ENCODE measurements at places on chromosomes 12 and 14. TPM values are rescaled to one million over a fixed set of nuclear protein-coding genes. Genes with fewer than 3 reads are reported as not detected.

DNA sequence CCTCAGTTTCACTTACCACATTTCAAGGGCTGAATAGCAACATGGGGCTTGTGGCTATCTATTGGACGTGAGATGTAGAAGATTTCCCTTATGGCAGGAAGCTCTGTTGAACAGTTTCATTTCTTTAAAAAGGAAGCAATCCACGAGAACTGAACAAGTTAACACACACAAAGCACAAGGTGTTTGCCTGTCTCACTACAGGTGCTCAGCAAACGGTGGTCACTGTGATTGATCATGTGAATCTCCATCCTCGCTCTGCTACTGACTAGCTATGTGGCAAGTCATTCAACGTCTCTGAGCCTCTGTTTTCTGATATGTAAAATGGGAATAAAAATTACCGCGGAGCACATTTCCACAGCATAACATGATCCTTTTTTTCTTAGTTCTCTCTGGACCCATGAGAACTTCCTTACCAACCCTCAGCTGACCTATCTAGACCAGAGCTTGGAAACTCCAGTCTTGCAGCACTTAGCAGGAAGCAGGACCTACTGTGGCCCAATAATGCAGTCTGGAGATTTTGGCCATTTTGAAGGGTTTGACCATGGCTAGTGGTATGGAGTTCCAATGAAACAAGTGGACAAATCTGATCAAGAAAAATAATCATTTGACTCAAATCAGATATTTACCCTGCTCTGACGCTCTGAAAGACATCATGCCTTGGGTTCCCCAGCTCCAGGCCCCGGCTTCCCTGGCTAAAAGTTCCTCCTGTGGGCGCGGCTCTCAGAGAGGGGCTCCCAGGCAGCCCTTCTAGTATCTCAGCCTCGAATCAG lies 278.8 kb downstream of the ZFP36L1 start:
- H3K27ac ChIP-seq: no peak overlapping the region
- no peaks in the 10 kb centered on the region for H3K36me3 ChIP-seq
- H3K4me1 ChIP-seq: peaks cover 65% of the 10 kb centered on the region
- DNase-seq: no peak
- no peaks in the 10 kb centered on the region for H3K27me3 ChIP-seq
- H3K4me3 ChIP-seq: no peak overlapping the region

Gene OR6C3
- not detected for total RNA-seq

Gene IL26
- total RNA-seq: not detected

- H3K4me1 ChIP-seq: no peaks in the 10 kb centered on the region
- H3K27ac ChIP-seq: no peak overlapping the region
- H3K4me3 ChIP-seq: no peak overlapping the region
- no peaks in the 10 kb centered on the region for H3K36me3 ChIP-seq
- no peak for DNase-seq
Observed at GRCh38 chr12:123054371-123054770, 73.9 kb downstream of the ARL6IP4 start.

Gene ARHGEF25
- 10.9 TPM for total RNA-seq

DNA sequence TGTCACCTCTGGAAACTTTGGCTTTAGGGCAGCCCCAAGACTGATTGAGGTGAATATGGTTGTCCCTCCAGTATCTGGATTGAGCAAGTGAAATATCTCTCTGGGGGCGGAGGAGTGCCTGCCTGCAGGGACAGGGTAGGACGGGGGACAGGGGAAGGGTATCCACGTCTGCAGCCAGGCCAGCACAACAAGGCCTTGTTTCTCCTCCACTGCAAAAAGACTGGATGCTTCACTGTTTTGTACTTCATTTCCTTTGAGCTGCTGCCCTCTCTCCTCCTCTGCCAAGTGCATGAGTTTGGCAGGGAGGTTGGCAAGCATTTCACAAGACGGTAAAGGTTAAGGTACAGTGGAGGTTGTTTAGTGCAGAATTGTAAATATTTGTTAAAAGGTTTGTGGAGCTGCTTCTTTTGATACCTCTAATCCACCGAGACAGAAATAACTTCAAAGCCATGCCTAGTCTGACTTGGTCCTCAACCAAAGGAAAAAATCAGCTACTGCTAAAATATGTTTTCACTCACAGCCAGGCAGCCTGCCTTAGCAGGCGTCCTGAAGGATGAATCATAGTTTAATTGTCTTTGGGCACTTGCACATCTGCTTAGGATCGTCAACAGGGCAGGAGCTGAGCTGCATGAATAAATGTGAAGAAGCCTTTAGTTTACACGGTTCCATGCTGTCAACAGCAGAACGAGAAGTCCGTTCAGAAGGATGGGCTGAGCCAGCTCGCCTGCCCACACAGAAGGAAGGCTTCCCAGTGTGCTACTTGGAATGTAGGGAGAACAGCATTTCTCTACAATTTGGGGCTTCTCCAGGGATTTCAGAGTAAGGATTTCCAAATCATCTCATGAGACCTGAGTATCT lies 269.7 kb downstream of the TTC6 start:
- no peaks in the 10 kb centered on the region for H3K36me3 ChIP-seq
- H3K4me1 ChIP-seq: no peaks in the 10 kb centered on the region
- H3K27me3 ChIP-seq: no peaks in the 10 kb centered on the region
- no peak for DNase-seq

DNA sequence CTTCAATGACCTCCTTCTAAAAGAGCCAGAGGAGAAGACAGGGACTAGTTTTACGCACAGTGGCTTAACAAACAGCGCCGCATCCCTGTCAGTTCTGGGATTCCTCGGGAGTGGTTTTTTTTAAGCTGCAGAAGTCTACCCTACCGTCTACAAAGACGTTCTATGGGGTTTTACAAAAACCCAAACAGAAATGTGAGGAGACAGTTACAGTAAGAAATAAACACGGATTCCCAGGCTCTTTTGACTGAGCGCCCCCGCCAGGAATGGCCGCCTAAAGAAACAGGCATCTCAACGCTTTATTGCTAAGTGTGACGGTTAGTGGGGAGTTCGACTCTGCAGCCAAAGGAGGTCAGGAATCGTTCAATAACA lies 484 bp downstream of the ALKBH1 start:
- no peak for DNase-seq
- H3K4me3 ChIP-seq: peak overlapping the region; percentile 69
- peaks cover 17% of the 10 kb centered on the region for H3K36me3 ChIP-seq
- peak overlapping the region; percentile 51 for H3K27ac ChIP-seq

- no peak overlapping the region for H3K27ac ChIP-seq
- no peak overlapping the region for H3K4me3 ChIP-seq
- no peak for DNase-seq
- H3K4me1 ChIP-seq: no peaks in the 10 kb centered on the region
- no peaks in the 10 kb centered on the region for H3K36me3 ChIP-seq
- no peaks in the 10 kb centered on the region for H3K27me3 ChIP-seq
Observed at GRCh38 chr12:107832441-107832840, 57.9 kb downstream of the ASCL4 start.

Gene RTL1
- total RNA-seq: not detected

Gene MUCL1
- not detected for total RNA-seq

DNA sequence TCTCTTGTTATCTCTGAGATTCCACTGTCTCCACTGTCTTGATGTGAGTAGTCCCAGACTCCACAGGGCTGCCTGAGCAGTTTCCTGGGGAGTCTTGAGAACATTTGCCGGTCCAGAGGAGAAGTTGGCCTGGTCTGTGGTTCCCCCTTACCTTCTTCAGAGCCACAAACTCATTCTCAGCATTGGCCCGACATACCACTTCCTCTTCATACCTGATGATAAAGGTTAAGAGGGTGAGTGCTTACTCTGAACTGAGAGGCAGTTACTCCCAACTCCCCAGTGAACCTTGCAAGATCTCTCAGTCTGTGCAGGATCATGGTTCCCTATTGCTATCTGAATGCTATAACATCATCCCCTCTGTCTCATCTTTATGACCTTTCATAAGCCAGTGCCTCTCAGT lies 2.6 kb downstream of the KRT84 start:
- H3K4me3 ChIP-seq: no peak overlapping the region
- H3K36me3 ChIP-seq: no peaks in the 10 kb centered on the region
- no peak overlapping the region for H3K27ac ChIP-seq
- DNase-seq: no peak
- no peaks in the 10 kb centered on the region for H3K27me3 ChIP-seq

DNA sequence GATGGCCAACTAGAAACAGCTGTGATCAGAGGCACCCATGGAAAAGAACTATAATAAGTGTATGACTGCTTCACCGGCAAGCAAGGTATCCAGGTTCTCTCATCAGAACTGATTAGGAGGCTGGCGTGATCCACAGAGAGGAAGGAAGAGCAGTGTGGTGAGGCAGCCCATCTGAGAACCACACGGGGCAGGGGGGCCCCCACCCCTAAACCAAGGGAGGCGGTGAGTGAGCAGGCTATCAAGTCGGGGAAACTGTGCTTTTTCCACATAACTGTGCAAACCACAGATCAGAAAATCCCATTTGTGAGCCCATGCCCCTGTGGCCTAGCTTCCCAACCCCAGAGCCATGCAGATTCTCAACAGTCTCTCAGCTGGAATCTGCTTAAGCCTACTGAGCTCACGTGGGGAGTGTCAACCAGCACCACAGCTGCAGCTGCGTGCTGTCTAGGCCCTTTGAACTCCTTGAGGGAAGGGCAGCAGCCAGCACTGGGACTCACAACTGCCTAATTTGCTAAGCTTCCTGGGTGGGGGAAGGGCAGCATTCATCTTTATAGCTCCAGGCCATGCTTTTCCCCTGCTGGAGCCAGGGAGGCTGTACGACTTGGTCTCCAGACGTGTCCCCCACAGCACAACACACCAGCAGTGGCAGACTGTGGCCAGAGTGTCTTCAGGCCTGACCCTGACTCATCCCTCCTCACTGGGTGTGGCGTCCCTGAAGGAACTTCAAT lies 444.4 kb upstream of the ATP2B1 start:
- H3K27me3 ChIP-seq: no peaks in the 10 kb centered on the region
- H3K4me3 ChIP-seq: no peak overlapping the region
- DNase-seq: no peak
- H3K4me1 ChIP-seq: no peaks in the 10 kb centered on the region
- no peaks in the 10 kb centered on the region for H3K36me3 ChIP-seq

DNA sequence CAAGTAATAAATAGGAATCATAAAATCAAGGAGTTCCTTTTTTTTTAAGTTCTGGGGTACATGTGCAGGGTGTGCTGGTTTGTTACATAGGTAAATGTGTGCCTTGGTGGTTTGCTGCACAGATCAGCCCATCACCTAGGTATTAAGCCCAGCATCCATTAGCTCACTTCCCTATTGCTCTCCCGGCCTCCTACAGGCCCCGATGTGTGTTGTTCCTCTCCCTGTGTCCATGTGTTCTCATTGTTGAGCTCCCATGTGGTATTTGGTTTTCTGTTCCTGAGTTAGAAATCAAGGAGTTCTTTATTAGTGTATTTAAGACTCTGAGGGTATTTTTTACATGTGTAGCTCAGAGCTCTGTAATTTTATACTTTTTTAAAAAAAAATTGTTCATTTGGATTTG lies 86.0 kb downstream of the SCFD1 start:
- no peak overlapping the region for H3K27ac ChIP-seq
- DNase-seq: no peak
- H3K27me3 ChIP-seq: no peaks in the 10 kb centered on the region
- no peaks in the 10 kb centered on the region for H3K4me1 ChIP-seq

Gene SDR9C7
- total RNA-seq: not detected

GRCh38 chr12:31390991-31391390 lies 65.0 kb upstream of the SINHCAF start:
- no peak overlapping the region for H3K27ac ChIP-seq
- no peak overlapping the region for H3K4me3 ChIP-seq
- H3K36me3 ChIP-seq: peaks cover 10% of the 10 kb centered on the region
- H3K27me3 ChIP-seq: no peaks in the 10 kb centered on the region

DNA sequence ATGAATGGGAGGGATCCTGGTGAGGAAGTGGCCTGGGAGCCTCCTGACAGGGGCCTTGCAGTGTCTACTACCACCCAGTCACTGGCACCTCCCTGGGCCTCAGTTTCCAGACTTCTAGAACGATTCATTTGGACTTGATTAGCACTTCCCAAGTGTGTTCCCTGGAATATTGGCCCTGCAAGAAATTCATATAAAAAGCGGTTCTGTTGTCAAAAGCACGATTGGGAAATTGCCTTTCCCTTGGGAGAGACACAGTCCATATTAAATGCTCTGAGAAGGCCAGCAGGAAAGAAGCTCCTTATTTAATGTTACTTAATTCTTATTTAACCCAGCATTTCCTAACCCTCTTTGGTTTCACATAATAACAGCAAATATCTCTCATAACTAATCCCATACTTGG lies 61.9 kb downstream of the DRAM1 start:
- H3K27ac ChIP-seq: no peak overlapping the region
- no peak for DNase-seq
- H3K4me3 ChIP-seq: no peak overlapping the region
- no peaks in the 10 kb centered on the region for H3K27me3 ChIP-seq
- no peaks in the 10 kb centered on the region for H3K4me1 ChIP-seq

DNA sequence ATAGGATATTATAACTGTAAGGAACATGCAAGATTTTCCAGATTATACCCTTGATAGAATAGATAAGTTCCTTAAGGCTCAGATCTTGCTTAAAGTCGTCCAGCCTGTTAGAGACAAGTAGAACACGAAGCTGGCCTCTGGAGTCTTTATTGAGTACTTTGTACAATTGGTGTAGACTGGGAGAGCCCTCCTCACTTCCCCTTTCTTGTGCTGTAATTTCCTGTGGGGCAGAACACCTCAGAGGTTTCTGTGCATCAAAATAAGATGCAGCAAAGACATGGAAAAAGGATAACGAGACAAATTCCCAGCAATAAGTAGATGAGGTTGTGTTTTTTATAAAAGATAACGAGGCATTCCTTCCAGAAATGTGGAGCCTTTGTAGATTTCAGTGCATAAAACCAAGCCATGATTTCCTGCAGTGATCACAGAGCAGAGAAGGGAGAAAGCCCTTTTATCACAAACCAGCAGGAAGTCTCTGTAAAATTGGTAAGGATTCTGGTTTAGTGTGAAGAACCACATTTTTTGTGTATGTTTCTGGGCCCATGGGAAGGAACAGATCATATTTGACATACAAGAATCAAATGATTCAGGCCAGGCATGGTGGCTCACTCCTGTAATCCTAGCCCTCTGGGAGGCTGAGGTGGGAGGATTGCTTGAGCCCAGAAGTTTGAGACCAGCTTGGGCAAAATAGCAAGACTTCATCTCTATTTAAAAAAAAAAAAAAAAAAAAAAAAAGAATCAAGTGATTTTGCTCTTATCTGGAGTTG lies 18.0 kb downstream of the GPRC5A start:
- peaks cover 6% of the 10 kb centered on the region for H3K4me1 ChIP-seq
- DNase-seq: no peak
- no peak overlapping the region for H3K4me3 ChIP-seq
- no peak overlapping the region for H3K27ac ChIP-seq

GRCh38 chr14:101982621-101983020 lies 18.2 kb downstream of the DYNC1H1 start:
- H3K27me3 ChIP-seq: no peaks in the 10 kb centered on the region
- no peak overlapping the region for H3K4me3 ChIP-seq
- H3K27ac ChIP-seq: no peak overlapping the region
- peaks cover 15% of the 10 kb centered on the region for H3K4me1 ChIP-seq
- peaks cover 17% of the 10 kb centered on the region for H3K36me3 ChIP-seq

All from body of pancreas (tissue), 4 donors.